Heart left ventricle (tissue), 16 donors: ENCODE measurements at places on chromosomes 16 and 17. TPM values are rescaled to one million over a fixed set of nuclear protein-coding genes. Genes with fewer than 3 reads are reported as not detected.
A peak's percentile ranks its signal among the peaks of the same experiment; 100 is the strongest.

DNA sequence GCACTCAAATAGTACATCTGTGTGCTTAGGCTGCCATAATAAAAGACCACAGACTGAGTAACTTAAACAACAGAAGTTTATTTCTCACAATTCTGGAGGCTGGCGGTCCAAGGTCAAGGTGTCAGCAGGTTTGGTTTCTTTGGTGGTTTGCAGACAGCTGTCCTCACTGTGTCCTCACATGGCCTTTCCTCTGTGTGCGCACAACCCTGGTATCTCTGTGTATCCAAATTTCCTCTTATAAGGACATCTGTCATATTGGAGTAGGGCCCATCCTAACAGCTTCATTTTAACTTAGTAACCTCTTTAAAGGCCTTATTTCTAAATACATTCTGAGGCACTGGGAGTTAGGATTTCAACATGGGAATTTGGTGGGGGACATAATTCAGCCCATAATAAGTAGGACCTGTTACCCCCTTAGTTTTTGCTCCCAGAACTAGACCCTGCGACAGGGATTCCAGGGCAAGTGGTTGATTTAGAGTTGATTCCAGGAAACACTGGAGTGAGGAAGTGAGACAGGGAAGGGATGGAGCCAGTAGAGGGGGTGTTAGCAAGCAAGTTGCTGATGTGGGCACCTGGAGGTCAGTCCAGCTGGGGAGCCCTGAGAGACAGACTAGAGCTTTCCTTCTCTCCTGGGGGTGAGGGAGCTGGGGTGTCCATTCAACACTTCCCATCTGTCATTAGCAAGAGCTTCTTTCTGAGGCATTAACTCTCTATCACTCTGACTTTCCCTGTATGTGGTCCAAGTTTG is 10.9 kb upstream of the ALKBH5 start:
- DNase-seq = no peak

DNA sequence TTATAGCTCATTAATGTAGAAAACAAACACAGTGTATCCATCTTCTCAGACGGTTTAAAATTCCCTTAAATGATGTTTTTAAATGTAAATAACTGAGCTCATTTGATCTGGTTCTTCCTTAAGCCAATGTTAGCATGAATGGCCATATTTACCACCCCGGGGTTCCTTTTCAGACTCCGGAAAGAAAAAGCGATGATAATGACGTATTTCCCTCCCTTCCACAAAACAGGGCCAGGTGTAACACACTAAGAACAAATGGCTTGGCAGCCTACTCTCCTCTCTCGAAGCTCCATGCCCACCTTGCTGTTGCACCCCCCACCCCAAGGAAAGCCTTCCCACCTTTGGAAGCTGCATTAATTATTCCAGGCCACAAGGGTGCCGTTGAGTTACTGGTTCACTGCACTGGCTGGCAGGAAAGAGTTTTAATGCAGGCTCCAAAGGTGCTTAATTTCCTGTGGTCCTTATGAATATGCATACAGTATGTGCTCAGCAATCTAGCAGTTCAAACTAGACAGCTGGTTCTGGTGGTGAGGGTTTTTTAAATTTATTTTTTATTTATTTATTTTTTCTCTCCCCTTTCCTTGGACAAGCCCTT is 378.9 kb downstream of the WWOX start:
- DNase-seq = no peak

DNA sequence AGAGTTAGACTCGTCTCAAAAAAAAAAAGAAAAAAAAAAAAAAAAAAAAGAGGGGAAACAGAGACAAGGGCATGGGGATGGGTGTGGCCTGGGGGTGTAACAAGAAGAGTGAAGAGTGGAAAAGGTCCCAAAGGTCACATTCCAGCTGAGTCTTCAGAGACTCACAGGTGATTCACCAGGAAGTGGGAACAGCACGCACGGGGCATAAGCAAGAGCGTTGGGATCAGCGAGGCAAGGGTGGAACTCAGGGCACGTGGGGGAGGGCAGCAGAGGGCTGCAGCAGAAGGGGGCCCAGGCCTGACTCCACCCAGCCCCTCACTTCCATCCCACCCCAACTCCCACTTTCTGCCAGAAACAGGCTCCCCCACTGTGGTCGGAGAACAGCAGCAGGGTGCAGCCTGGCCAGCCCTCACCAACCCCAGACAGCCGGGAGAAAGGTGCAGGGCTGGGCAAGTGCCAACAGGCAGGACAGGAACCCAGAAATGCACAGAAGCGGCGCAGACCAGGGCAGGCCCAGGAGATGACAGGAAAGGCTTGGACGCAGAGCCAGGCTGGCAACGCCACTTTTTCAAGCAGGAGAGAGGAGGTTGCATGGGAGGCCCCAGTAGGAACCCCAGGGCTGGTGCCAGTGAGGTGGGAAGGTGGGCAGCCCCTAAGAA is 3.3 kb downstream of the MEAK7 start:
- DNase-seq = no peak

- DNase-seq = peak; percentile 48
Measured at GRCh38 chr16:20383106-20384029, 21.2 kb downstream of the PDILT start.

DNA sequence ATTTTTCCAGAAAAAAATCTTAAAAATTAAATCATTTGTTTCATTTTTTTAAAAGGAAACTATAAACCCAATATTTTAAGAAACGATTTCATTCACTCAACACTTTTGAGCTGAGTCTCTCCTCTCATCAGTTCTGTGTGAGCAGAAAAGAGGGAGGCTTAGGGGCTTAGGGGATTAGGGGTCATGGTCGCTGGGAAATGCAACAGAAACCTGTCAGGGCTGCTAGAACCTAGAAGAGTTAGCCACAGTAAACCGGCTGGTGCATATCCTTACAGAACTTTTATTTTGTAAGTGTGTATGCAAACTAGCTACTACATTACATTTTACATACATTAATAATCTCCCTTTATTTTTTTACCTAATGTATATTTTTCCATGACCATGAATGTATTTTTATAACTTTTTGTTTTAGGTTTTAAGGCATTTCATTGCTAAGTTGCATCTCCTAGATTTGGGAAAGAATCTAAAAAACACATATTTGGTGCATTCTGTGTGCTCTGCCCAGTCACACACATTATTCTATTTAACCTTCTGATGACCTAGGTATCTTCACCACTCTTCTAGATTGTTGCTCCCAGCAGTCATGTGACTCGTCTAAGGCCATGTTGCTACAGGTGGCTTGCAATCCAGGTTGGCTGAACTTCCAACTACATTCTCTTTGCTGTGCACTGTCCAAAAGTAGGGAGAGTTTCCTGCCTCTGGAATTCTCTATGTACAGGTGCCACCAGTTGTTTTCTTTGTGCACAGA is 24.4 kb downstream of the TBC1D3B start:
- DNase-seq = no peak

GRCh38 chr17:82939621-82940135 is 99.9 kb upstream of the ZNF750 start:
- DNase-seq = no peak

DNA sequence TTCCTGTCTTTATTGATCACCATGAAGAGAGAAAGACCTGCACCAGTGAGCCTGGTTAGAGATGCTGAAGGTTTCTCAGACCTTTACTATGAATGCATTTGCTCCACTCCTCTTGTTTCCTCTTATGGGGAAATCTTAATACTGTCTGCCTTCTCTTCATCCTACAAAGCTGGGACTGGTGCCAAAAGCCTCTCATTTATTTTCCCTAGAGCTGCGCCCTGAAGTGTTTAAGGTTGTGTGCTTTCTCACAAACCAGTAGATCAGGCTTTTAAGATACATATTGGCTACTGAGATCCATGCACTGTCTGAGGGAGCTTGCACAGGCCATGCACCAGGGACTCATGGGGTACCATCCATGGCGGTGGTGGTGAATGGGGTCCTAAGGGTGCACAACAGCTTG is 286.1 kb upstream of the PMFBP1 start:
- no peak for DNase-seq

Gene WNT9B
- total RNA-seq = 1.4 TPM

GRCh38 chr16:84014570-84015327 is 27.8 kb downstream of the SLC38A8 start:
- DNase-seq = no peak

- DNase-seq = no peak
Measured at GRCh38 chr17:48757524-48757961, 29.0 kb upstream of the HOXB13 start.

DNA sequence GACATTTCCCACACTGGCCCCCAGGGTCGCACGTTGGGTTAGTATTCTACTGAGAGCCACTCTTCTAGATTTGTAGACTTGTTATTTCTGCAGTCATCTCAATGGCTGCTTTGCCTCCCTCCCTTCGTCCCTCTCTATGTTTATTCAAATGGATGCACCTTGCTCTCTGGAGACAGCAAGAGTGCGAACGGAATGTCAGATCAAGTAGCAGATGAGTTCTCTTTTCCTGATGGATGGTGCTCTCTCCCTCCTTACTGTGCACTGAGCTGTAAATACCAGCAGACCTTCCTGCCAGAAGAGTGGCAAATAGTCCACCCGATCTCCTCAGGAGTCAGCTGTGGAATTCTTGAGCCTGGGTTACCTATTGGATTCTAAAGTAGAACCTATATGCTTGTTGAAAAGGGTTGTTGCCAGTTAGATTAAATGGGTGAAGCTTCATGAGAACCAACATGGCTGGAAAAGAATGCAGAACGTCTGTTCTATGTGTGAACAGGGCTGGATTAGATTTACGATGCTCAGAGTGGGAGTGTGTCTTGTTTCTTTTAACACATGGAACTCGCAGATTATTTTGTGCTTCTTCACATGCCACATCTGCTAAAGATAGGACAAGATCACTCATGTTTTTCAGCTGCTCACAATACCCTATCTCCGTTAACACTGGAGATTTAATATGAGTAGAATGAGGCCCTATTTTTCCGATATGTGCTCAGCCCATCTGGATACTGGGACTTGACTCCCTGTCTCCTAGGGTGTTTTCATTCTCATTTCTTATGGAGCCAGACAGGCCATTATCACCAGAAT is 6.1 kb downstream of the GNAO1 start:
- DNase-seq = no peak

GRCh38 chr16:30115238-30115637 is 1.9 kb upstream of the GDPD3 start:
- no peak for DNase-seq

Gene NOG
- 0.17 TPM for total RNA-seq

Gene KRT27
- total RNA-seq = not detected

GRCh38 chr17:81641825-81642489 is 5.0 kb downstream of the TSPAN10 start:
- no peak for DNase-seq

GRCh38 chr17:72118335-72119076 is 2.3 kb upstream of the SOX9 start:
- peak; percentile 65 for DNase-seq

DNA sequence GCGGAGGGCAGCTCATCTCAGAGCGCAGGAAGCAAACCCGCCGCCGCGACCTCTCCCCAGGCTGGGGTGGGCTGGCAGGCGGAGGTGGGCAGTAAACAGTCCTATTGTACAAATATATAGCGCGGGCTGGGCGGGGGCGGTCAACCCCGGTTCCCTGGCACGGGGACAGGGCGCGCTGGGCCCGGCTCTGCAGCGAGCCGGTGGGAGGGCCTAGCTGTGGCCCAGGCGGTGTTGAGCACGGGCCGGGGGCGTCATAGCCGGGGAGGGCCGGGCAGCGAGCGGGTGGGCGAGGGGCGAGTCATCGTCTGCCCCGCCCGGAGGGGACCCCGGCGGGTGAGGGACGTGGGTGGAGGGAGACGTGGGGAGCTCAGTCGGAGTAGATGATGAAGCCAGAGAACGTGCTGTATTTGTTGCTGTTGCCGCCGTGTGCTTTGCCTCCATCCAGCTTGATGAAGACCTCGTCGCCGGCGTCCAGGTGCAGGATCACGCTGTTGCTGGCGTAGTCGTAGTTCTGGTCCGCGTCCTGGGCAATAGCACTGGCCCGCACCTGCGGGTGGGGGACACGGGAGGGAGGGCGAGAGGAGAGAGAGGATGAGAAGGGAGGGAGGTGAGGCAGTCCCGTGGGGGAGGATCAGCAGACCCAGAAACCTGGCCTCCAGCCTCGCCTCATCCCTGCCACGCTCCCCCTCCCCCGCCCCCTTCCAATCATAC is 8.1 kb downstream of the C1QL1 start:
- DNase-seq = no peak

DNA sequence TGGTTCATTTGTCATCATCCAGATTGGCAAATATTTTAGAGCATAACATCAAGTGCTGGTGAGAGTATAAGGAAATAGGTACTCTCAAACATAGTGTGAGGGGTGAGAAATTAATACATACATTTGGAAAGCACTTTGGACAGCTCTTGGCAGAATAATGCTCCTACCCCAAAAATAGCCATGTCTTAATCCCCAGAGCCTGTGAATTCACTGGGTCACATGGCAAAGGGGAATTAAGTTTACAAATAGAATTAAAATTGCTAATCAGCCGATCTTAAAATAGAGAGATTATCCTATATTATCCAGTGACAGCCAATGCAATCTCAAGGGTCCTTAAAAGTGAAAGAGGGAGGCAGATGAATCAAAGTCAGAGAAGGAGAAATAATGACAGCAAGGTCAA is 38.8 kb upstream of the ANKFN1 start:
- no peak for DNase-seq

Gene PSME3IP1
- 63.8 TPM for total RNA-seq

GRCh38 chr17:538181-538973 is 176.3 kb downstream of the VPS53 start:
- no peak for DNase-seq
